Naive thymus-derived CD8-positive, alpha-beta T cell (primary cell): ENCODE measurements at places on chromosomes 7 and 10. TPM values are rescaled to one million over a fixed set of nuclear protein-coding genes. Genes with fewer than 3 reads are reported as not detected.

DDC gene
- polyA plus RNA-seq = not detected

- no peak for DNase-seq
Measured at GRCh38 chr10:47413531-47414226, 29.6 kb upstream of the ZNF488 start.

- no peak for DNase-seq
Measured at GRCh38 chr7:94396596-94396995, 1.9 kb downstream of the COL1A2 start.

- DNase-seq = no peak
Measured at GRCh38 chr7:133910761-133911160, 216.4 kb upstream of the LRGUK start.

ARHGEF5 gene
- 0.66 TPM for polyA plus RNA-seq

ZNF775 gene
- 1.5 TPM for polyA plus RNA-seq
